ENCODE measurements at places on chromosomes 2 and 18. TPM values are rescaled to one million over a fixed set of nuclear protein-coding genes. Genes with fewer than 3 reads are reported as not detected.

The LIMS4 gene
- 3.1 TPM for total RNA-seq

The ALLC gene
- total RNA-seq = not detected

The ANKRD62 gene
- not detected for total RNA-seq

The RABL2A gene
- 13.0 TPM for total RNA-seq

The SNTG2 gene
- 0.94 TPM for total RNA-seq

The RASGRP3 gene
- total RNA-seq = 1.9 TPM

The L3MBTL4 gene
- 0.31 TPM for total RNA-seq

The MLPH gene
- not detected for total RNA-seq

The SPP2 gene
- total RNA-seq = not detected

The ASXL3 gene
- not detected for total RNA-seq

The NEU2 gene
- not detected for total RNA-seq

The MYO5B gene
- total RNA-seq = 0.21 TPM

DNA sequence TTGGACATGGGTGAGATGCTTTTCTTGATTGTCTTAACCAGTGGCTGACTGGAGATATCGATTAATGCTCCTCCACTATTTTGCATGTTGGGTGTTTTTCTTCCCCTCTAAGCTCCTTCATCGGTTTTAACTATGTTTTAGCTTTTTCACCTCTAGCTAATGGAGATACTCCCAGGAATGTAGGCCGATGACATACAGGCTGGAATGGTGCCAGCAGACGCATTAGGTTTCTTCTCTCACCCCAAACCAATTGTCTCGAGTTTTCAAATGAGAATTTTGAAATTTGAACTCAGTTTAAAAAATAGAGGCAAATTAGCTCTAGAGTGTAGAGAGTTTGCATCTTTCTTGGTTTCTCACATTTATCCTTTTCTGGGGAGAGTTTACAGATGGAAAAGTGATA, 247.6 kb downstream of the RPRM start:
- no peak overlapping the region for H3K4me3 ChIP-seq
- H3K27ac ChIP-seq = no peak overlapping the region
- peaks cover 12% of the 10 kb centered on the region for H3K4me1 ChIP-seq
- H3K27me3 ChIP-seq = no peaks in the 10 kb centered on the region
- no peak for DNase-seq

DNA sequence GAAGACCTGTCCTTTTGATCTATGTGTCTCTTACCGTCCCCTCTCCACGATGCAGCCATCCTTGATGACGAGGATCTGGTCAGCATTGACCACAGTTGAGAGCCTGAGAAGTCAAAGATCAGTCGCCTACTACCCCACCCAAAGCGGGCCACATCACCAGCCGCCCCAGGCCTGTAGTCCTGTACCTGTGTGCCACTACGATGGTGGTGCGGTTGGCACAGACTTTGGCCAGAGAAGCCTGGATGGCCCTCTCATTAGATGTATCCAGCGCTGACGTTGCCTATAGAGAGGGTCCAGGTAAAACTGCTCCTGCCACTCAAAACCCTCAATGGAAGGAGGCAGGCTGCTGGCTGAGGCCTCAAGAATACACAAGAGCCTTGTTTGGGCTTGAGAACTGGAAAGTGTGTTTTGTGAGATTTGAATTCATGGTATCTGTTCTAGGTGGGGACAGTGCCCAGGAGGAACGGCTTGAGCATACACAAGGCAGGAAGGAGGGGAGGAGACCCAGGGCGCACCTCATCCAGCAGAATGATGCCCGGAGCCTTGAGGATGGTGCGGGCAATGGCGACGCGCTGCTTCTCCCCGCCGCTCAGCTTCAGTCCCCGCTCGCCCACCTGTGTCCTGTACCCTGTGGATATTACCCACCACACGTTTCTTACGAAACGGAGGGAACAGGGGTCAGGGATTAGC, 3.8 kb downstream of the ZFAND2B start:
- H3K36me3 ChIP-seq = peaks cover 15% of the 10 kb centered on the region
- peak overlapping the region; percentile 40 for H3K27ac ChIP-seq
- H3K4me1 ChIP-seq = peaks cover 35% of the 10 kb centered on the region
- no peak overlapping the region for H3K4me3 ChIP-seq

GRCh38 chr2:73952499-73953446, 26.1 kb downstream of the DGUOK start:
- DNase-seq = no peak
- H3K27me3 ChIP-seq = no peaks in the 10 kb centered on the region
- H3K4me3 ChIP-seq = no peak overlapping the region
- H3K4me1 ChIP-seq = peaks cover 50% of the 10 kb centered on the region
- peaks cover 55% of the 10 kb centered on the region for H3K36me3 ChIP-seq
- H3K27ac ChIP-seq = peak overlapping the region; percentile 68

GRCh38 chr18:79851950-79852349, 54.2 kb downstream of the KCNG2 start:
- no peak overlapping the region for H3K4me3 ChIP-seq
- no peak for DNase-seq
- peaks cover 5% of the 10 kb centered on the region for H3K27me3 ChIP-seq

GRCh38 chr2:234401426-234401825, 95.5 kb downstream of the ARL4C start:
- H3K4me3 ChIP-seq = no peak overlapping the region
- peak overlapping the region; percentile 38 for H3K27ac ChIP-seq
- peaks cover 41% of the 10 kb centered on the region for H3K4me1 ChIP-seq

- no peaks in the 10 kb centered on the region for H3K36me3 ChIP-seq
- H3K4me1 ChIP-seq = no peaks in the 10 kb centered on the region
Observed at GRCh38 chr18:55136258-55136657, 177.0 kb upstream of the CCDC68 start.

- H3K27me3 ChIP-seq = peaks cover 46% of the 10 kb centered on the region
- no peak for DNase-seq
- H3K4me1 ChIP-seq = peaks cover 31% of the 10 kb centered on the region
- H3K36me3 ChIP-seq = peaks cover 5% of the 10 kb centered on the region
- no peak overlapping the region for H3K4me3 ChIP-seq
- H3K27ac ChIP-seq = no peak overlapping the region
Observed at GRCh38 chr2:144514616-144515091, 5.3 kb downstream of the ZEB2 start.

DNA sequence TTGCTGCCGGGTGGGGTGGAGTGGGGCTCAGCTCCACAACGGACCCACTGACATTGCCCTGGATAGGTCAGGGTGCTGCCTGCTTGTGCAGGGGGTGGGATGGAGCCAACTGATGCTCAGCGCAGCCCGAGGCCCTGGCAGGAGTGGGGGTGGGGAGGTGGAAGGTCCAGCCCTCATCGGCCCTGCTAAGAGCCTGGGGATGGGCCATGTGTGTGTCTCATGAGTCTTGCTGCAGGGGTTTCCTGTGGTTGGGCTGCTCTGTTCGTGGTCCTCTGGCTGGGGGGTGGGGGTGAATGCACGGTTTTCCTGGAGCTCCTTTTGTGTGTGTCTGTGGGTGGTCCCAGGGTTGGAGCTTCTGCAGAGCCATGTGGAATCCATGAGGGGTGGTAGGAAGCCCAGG, 39.4 kb upstream of the GALR1 start:
- H3K4me3 ChIP-seq = no peak overlapping the region
- H3K27me3 ChIP-seq = no peaks in the 10 kb centered on the region
- H3K27ac ChIP-seq = no peak overlapping the region
- no peak for DNase-seq
- peaks cover 32% of the 10 kb centered on the region for H3K4me1 ChIP-seq

- H3K4me1 ChIP-seq = no peaks in the 10 kb centered on the region
- H3K36me3 ChIP-seq = no peaks in the 10 kb centered on the region
- peak; percentile 26 for DNase-seq
Observed at GRCh38 chr18:73975266-73975665, 172.4 kb downstream of the FBXO15 start.

- H3K4me3 ChIP-seq = no peak overlapping the region
- peaks cover 2% of the 10 kb centered on the region for H3K36me3 ChIP-seq
- H3K4me1 ChIP-seq = peaks cover 19% of the 10 kb centered on the region
- peak; percentile 28 for DNase-seq
- no peaks in the 10 kb centered on the region for H3K27me3 ChIP-seq
Observed at GRCh38 chr18:3603421-3604234, 153.7 kb downstream of the TGIF1 start.

DNA sequence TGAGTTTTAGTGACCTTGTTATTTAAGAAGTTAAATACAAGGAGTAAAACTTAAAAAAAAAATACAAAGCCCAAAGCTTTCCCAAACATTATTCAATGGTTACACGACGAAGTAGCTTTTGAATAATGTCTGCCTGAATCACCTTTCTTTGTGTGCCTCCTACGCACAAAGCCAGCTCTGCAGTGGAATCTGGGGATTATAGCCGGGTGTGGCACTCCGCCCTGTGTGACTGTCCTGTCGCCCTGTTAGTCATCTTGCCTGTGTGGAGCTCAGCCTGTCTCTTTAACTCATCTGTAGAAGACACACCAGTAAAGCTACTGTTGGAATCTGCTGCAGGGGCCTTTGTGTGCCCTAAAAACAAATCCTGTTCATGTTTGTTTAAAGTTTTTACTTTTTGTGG, 79.4 kb upstream of the TCF7L1 start:
- peak; percentile 24 for DNase-seq
- no peaks in the 10 kb centered on the region for H3K27me3 ChIP-seq
- no peak overlapping the region for H3K27ac ChIP-seq
- no peak overlapping the region for H3K4me3 ChIP-seq

DNA sequence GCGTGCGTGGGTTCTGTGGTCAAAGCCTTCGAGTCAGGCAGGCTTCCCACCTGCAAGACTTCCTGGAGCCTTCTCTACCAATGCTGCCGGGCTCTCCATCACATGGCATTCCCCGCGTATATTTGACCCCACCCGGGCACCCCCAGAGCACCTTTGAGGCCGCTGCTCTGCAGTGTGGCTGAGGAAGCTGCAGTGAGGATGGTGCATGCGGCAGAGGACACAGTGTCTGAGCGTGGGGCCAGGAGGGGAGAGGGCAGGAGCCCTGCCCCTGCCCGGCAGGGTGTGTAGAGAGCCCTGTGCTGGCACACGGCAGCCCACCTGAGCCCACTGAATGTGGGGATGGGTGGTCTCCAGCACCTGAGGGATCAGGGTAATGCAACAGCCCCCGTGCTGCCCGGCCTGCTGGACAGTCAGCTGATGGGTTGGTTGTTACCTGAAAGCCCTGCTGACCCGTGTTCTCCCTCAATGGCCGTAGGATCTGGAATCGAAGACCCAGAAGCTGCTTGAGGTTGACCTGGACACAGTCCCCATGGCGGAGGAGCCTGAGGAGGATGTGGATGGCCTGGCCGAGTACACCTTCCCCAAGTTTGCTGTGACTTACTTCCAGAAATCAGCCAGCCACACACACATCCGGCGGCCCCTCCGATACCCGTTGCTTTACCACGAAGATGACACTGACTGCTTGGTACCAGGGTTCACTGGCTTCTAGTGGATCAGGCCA, 36.8 kb upstream of the GPR17 start:
- no peaks in the 10 kb centered on the region for H3K4me1 ChIP-seq
- no peak for DNase-seq
- H3K36me3 ChIP-seq = no peaks in the 10 kb centered on the region
- no peak overlapping the region for H3K4me3 ChIP-seq
- H3K27ac ChIP-seq = no peak overlapping the region

- H3K36me3 ChIP-seq = no peaks in the 10 kb centered on the region
- H3K27ac ChIP-seq = no peak overlapping the region
- no peak overlapping the region for H3K4me3 ChIP-seq
- peaks cover 35% of the 10 kb centered on the region for H3K4me1 ChIP-seq
- peaks cover 12% of the 10 kb centered on the region for H3K27me3 ChIP-seq
- DNase-seq = peak; percentile 24
Observed at GRCh38 chr18:34867520-34867919, 157.4 kb downstream of the DTNA start.

DNA sequence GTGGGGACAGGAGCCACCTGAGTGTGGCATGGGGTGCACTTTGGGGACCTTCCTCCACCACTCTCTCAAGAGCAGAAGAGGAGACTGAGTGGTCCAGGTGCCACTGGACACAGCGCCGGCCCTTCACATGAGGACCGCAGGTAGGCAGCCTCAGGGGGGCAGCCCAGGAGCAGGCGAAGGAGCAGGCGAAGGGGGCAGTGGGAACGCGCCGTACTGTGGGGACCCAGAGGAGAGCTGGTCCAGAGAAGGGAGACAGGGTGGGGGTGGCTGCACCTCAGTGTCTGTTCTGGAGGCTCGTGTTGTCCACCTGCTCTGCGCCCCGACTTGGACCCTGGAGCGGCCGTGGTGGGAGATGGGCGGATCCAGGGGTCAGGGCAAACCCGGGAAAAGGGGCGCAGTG, 55.0 kb downstream of the AQP12A start:
- no peaks in the 10 kb centered on the region for H3K4me1 ChIP-seq
- DNase-seq = no peak
- no peaks in the 10 kb centered on the region for H3K27me3 ChIP-seq
- H3K36me3 ChIP-seq = no peaks in the 10 kb centered on the region
- no peak overlapping the region for H3K27ac ChIP-seq

DNA sequence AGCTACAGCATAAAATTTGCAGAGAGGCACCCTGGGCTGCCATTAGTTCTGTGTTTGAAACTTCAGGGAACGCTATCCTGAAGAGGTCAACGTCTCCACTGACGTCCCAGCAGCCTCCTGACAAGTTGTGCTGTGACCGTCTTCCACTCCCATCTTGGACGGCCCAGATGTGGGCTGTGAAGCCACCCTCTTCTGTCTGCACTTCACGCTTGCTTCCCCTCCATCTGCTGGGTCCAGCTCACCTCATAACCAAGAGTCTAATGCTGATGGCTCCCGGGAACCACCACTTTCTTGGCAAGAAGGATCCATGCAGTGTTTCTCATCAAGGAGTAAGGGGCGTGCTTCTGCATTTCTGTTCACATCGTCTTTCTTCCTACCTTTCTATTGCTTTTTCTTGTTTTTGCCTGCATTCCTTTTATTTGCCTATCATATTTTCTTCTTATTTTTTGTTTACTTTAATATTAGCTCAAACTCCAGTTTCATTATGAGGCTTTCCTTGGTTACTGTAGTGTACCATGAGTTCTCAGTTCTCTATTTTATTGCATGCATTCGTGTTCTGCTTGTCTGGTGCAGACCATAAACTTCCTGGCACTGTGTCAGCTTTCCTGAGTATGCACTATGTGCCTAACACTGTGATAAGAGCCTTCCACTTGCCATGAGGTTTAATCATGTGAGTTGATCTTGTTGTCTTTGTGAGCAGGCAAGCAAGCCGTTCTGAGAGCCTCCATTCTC, 631.8 kb upstream of the RAB6C start:
- H3K27me3 ChIP-seq = no peaks in the 10 kb centered on the region
- no peaks in the 10 kb centered on the region for H3K36me3 ChIP-seq
- H3K27ac ChIP-seq = no peak overlapping the region
- no peaks in the 10 kb centered on the region for H3K4me1 ChIP-seq
- no peak for DNase-seq
- H3K4me3 ChIP-seq = no peak overlapping the region

GRCh38 chr2:127012868-127013267, 94.1 kb downstream of the BIN1 start:
- no peaks in the 10 kb centered on the region for H3K36me3 ChIP-seq
- H3K27me3 ChIP-seq = peaks cover 25% of the 10 kb centered on the region
- no peak overlapping the region for H3K27ac ChIP-seq
- no peak overlapping the region for H3K4me3 ChIP-seq
- no peak for DNase-seq
- no peaks in the 10 kb centered on the region for H3K4me1 ChIP-seq

DNA sequence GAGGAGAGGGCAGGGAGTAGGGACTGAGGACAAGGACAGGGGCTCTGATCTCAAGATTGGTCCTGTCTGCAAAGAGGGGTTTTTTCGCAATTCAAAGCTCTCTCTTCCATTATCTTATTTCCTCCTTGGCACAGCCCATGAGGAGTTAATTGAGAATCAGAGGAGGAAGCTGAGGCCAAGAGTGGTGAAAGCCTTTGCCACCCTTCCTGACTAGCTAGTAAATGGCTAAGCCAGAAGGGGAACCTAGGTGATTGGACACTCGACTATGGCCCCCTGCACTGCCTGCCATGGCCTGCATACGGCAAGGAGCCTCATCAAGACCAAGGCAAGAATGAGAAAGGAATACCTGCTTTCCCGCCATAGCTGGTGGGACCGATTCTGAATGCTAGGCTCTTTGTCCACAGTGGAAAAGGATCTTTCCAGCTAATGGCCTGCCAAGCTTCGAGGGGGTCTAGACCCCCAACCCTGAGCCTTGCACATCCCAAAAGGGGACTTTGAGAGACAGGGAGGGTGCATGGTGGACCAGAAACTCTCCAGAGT, 237.9 kb downstream of the HAUS1 start:
- H3K27me3 ChIP-seq = peaks cover 13% of the 10 kb centered on the region
- H3K27ac ChIP-seq = no peak overlapping the region
- DNase-seq = no peak

Data from activated CD4-positive, alpha-beta memory T cell treated with anti-CD3 and anti-CD28 coated beads for 36 hours (primary cell).